H1 (cell line): ENCODE measurements at places on chromosomes 1 and 21. TPM values are rescaled to one million over a fixed set of nuclear protein-coding genes. Genes with fewer than 3 reads are reported as not detected.

CHI3L2 gene
- polyA plus RNA-seq = not detected in 2 replicates

S100A12 gene
- not detected in 2 replicates for polyA plus RNA-seq

IGSF9 gene
- polyA plus RNA-seq = 10.9 and 22.5 TPM in 2 replicates

RPE65 gene
- polyA plus RNA-seq = not detected in 2 replicates

BCAN gene
- polyA plus RNA-seq = 17.1 and 24.0 TPM in 2 replicates

DNA sequence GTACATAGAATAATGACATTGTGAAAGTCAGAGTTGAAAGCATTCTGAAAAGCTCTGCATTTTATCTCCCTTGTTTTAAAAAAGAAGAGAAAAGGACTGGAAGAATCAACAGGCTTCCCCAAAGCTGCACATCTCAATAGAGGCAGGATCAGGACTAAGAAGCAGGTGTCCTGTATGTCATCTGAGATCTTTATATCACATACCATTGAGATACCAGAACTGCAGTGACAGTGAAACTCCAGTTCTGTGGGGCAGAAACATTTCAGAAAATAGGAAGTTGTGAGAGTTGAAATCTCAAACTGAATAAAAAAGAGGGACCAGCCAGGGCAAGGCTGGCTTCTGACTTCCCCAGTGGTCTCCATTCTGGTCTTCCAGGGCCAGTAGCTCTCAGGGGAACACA, 33.0 kb upstream of the SH2D1B start:
- no peak for DNase-seq
- no peaks in the 10 kb centered on the region for H3K27me3 ChIP-seq
- no peak overlapping the region for H3K4me3 ChIP-seq
- no peaks in the 10 kb centered on the region for H3K36me3 ChIP-seq
- no peaks in the 10 kb centered on the region for H3K4me1 ChIP-seq

DNA sequence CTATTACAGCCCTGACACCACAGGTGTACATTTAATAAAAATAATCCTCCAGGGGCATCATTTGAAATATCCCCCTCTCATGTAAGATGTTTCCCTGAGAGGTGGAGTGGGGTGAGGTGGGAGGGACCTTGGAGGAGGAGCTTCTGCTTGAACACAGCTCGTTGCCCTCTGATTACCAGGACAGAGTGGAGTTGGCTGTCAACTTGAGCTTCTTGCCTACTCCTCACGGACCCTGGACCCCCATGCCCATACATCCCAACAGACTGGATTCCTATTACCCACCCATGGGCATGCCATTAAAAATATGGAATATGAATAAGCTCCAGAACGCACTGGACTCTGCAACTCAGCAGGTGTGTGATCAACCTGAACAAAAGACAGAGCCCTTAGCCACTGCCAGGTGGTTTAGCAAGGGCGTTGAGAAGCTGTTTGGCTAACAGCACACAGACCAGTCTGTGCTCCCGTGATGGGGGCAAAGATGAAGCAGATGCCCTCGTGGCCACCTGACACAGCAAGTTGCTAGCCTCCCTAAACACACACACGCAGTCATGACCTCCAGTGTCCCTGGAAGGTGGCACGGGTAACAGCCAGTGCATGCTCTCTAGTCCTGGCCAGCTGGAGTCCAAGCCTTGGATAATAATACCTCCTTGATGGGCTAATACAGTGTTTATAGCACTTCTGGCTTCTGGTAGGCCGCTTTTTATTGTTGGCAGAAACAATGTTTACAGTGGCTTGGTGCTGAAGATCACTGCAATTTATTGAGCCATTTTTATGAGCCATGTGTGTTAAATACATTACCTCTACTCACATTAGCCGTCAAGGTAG, 155.0 kb downstream of the TOMM20 start:
- H3K36me3 ChIP-seq = no peaks in the 10 kb centered on the region
- no peak for DNase-seq
- no peaks in the 10 kb centered on the region for H3K27me3 ChIP-seq
- H3K4me3 ChIP-seq = no peak overlapping the region
- H3K4me1 ChIP-seq = peaks cover 33% of the 10 kb centered on the region
- no peak overlapping the region for H3K27ac ChIP-seq

DNA sequence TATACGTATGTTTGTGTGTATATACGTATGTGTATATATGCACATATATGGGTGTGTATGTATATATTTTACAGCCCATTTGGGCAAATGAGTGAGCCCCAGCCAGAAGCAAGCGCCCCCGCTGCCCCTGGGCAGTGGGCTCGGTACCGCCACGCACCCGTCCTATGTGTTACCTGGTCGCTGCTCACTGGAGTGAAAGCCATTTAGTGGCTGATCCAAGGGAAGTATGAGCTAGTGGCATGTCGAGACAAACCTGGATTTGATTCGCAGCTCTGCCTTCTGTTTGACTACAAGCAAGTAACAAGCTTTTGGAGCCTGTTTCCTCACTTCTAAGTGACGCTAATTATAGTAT, 35.8 kb upstream of the JAK1 start:
- H3K4me1 ChIP-seq = peaks cover 3% of the 10 kb centered on the region; the same call in 1 of the 2 replicates
- peak overlapping the region; percentile 42 for H3K4me3 ChIP-seq
- no peaks in the 10 kb centered on the region for H3K36me3 ChIP-seq
- DNase-seq = no peak

DNA sequence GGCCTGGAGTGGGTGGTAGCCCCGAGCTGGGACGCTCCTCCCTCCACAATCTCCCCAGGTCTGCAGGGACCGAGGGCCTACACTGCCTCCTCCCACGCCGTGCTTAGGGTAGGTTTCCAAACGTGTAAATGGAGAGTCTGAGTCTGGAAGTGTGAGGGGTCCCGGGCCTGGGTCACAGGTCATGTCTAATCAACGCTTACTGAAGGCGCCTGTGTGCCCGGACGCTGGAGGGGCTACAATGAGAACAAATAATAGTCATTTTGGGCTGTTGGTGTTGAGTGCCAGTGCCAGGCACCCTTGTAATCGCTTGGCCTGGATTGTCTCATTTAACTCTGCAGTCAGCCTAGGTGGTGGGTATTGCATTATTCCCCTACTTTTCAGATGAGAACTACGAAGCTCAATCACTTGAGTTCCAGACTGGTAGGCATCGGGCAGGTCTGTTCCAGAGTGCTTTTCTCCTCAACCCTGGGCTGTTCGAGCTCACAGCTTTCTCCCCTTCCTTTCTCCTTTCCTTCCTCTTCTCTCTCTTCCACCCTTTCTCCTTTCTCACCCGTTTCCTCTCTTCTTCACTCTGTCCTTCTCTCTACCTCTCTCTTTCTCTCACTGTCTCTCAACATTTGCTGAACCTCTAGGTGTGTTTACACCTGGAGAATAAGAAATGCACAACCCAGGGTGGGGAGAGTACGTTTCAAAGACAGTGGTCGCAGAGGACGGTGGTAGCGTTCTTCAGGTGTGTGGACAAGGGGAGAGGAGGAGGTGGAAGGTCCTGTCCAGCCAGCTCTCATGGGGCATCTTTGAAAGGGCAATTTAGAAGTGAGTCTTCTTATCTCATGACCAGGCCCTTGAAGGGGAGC, 883 bp downstream of the SLC66A1 start:
- peaks cover 16% of the 10 kb centered on the region for H3K4me1 ChIP-seq
- peaks cover 2% of the 10 kb centered on the region; the same call in 1 of the 2 replicates for H3K27me3 ChIP-seq
- no peaks in the 10 kb centered on the region; the same call in 1 of the 2 replicates for H3K36me3 ChIP-seq
- DNase-seq = no peak
- H3K27ac ChIP-seq = no peak overlapping the region

DNA sequence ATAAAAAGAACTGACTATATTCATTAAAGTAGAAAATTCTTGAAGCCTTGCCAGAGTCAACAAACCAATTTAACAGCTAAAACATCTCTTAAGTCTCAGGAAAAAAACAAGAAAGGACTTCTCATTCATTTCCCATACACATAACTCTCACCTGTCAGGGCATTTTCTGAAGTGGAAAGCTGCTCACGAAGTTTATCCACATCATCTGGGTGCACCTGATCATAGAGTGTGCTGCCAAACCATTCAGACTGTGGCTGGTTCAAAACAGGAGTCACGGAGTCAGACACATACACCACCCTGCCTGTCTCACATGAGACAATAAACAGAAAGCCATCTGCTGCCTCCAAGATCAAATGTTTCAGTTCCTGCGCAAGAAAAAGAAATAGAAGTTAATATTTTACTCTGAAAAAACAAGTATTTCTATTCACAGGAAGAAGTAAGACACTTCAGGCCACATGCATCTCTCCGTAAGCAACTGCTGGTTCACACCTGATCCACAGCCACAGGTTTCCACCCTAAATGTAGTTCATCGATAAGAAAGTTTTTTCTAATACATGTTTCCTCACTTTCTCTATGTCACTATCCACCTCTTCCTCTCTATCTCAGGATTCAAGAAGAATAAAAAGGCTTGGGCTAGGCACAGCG, 28.2 kb upstream of the CTSK start:
- H3K4me1 ChIP-seq = no peaks in the 10 kb centered on the region
- H3K4me3 ChIP-seq = no peak overlapping the region
- no peak overlapping the region for H3K27ac ChIP-seq
- no peaks in the 10 kb centered on the region for H3K27me3 ChIP-seq
- peaks cover 5% of the 10 kb centered on the region; the same call in 1 of the 2 replicates for H3K36me3 ChIP-seq
- DNase-seq = no peak

DNA sequence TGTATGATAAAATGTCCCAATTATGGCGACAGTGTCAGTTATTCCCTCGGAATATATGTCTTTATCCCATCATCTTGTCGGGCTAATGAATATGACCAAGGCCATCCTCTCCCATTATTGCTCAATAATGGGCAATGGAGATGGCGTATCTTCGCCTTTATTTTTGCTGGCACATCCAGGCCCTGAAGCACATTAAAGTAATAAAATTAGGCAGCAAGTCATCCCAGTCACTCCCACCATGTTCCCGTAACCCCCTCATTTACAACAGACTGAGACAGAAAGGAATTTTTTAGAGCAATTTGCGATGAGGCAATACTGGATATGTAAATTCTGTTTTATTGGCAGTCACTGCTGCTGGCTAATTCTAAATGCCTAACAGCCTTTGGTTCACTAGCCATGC, 35.3 kb downstream of the CLIC6 start:
- H3K36me3 ChIP-seq = no peaks in the 10 kb centered on the region
- H3K27me3 ChIP-seq = no peaks in the 10 kb centered on the region
- no peak for DNase-seq
- H3K4me3 ChIP-seq = no peak overlapping the region

CTNNBIP1 gene
- 40.9 and 48.8 TPM in 2 replicates for polyA plus RNA-seq

GRCh38 chr1:241630899-241631298, 9.3 kb downstream of the CHML start:
- H3K36me3 ChIP-seq = no peaks in the 10 kb centered on the region; the same call in 1 of the 2 replicates
- no peak for DNase-seq
- H3K27ac ChIP-seq = no peak overlapping the region
- no peaks in the 10 kb centered on the region; the same call in 1 of the 2 replicates for H3K4me1 ChIP-seq

DNA sequence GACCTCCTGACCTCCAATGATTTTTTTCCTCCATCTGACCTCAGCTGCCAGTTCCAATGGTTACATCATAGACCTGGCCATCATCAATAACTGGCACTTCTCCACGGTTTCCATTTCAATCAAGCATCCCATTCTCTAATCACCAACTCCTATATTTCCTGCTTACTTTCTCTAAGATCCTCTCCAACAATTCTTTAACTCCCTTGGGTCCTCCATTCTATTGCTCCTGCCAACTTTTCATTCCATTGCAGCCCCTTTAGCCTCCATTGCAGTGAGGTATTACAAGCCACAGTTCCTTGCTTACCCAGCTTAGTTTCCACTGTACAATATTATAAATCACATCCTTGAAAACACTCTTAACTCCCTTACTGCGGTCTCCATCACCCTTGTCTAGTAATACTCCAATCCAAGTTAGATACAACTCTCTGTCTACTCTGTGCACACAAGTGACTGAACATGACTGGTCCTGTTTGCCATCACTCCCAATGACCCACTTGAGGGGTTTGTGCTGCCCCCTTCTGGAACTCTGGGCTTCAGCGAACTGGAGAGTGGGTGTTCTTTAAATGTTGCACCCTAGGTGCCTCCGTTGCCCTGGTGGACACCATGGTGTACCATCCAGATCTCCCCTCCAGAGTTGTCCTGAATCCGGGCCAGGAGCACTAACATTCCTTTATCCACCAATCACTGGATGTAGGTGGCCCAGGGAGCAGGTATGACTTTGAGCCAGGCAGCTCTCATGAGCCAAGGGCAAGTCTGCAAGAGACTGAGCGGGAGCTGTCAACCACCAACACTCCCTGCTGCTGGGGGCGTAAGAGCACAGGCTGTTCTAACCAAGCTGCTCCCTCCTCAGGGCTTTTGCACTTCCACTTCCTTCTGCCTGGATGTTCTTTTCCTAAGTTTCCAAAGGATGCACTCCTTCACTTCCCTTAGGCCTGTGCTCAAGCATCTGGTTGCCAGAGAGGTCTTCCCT, 3.7 kb upstream of the FNDC7 start:
- no peaks in the 10 kb centered on the region for H3K4me1 ChIP-seq
- DNase-seq = no peak
- H3K27ac ChIP-seq = no peak overlapping the region
- no peaks in the 10 kb centered on the region for H3K36me3 ChIP-seq
- H3K27me3 ChIP-seq = no peaks in the 10 kb centered on the region

- peaks cover 95% of the 10 kb centered on the region for H3K36me3 ChIP-seq
- no peak overlapping the region for H3K4me3 ChIP-seq
- no peak overlapping the region for H3K27ac ChIP-seq
- no peak for DNase-seq
- H3K4me1 ChIP-seq = no peaks in the 10 kb centered on the region
- H3K27me3 ChIP-seq = no peaks in the 10 kb centered on the region
Observed at GRCh38 chr1:39566441-39567137, 10.0 kb downstream of the PABPC4 start.

DNA sequence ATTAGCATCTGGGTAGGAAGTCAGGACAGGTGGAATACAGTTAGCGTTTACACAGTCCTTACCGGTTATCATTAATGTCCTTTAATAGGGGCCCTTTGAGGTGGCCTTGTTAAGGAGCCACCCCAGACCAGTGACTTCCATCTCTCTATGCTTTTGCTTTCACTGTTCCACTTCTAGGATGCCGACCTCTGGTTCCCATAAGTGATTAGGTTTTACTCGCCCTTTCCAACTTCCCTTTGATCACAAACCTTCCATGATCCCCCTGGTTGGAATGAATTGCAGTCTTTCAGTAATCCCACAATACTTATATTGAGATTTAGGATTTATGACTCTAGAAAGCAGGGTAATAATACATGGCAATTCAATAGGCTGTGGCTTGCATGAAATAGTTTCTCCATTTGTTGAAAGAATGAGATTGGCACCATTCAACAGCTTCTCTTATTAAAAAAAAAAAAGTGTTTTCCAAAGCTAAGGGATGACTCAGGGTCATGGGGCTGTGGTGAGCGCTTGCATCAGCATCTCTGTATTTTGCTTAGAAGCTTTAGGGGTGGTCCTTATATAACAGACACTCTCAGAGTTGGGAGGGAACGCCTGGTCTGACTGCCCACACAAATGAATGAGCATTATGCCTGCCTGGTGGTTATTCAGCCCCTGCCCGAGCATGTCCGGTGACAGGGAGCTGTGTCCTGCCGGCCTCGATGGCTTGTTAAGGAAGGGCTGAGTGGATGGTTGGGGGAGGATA, 110.5 kb downstream of the CNIH3 start:
- no peak overlapping the region for H3K4me3 ChIP-seq
- no peaks in the 10 kb centered on the region for H3K27me3 ChIP-seq
- H3K27ac ChIP-seq = no peak overlapping the region
- DNase-seq = no peak
- no peaks in the 10 kb centered on the region for H3K36me3 ChIP-seq
- no peaks in the 10 kb centered on the region for H3K4me1 ChIP-seq

FAM72C gene
- 0.97 and 1.9 TPM in 2 replicates for polyA plus RNA-seq
